Cardiac muscle cell (in vitro differentiated cells and primary cell): ENCODE measurements at places on chromosomes 1 and 21. TPM values are rescaled to one million over a fixed set of nuclear protein-coding genes. Genes with fewer than 3 reads are reported as not detected.

CBR1 gene
- 60.8 and 83.1 TPM in 2 replicates for total RNA-seq

CFHR3 gene
- total RNA-seq: 0.07 and 0.39 TPM in 2 replicates

PLPPR5 gene
- 0.32 and 0.42 TPM in 2 replicates for total RNA-seq

FAM72C gene
- 0.67 and 2.3 TPM in 2 replicates for total RNA-seq

AKNAD1 gene
- not detected in 2 replicates for total RNA-seq

FRRS1 gene
- 5.5 and 5.6 TPM in 2 replicates for total RNA-seq

- H3K36me3 ChIP-seq: no peaks in the 10 kb centered on the region
- H3K4me1 ChIP-seq: peaks cover 9% of the 10 kb centered on the region
- H3K27me3 ChIP-seq: no peaks in the 10 kb centered on the region
- DNase-seq: no peak
- H3K27ac ChIP-seq: no peak overlapping the region
- no peak overlapping the region for H3K4me3 ChIP-seq
Observed at GRCh38 chr1:95067062-95067461, 5.7 kb downstream of the ALG14 start.

DNA sequence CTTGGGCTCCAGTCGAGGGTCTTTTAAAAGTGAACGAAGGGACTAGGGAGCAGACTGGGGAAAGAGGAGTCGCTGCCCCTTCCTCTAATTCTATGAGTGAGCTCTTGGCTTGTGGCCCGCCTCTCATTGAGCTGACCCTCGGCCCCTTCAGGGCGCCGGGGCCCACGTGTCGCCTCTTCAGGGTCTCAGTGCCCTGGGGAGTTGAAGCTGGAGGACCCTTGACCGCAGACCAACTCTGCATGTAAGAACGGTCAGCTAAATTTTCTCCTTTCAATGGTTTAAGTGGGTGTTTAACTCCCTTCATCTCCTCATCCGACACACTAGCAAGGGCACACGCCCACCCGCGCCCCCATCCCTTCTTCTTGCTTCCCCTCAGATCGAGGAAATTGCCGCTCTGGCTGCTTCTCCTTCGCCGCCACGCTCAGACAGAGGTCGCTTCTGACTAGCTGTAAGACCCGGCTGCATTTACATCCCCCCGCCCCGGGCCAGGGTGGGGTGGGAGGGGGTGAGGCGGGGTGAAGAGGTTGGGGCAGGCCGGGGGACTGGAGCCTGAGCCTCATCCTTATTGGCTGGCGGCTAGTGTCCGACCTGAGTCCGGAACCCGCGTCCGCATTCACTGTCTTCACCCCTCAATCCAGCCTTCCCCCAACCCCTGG, 10.9 kb downstream of the NR5A2 start:
- H3K36me3 ChIP-seq: no peaks in the 10 kb centered on the region
- no peak for DNase-seq

GRCh38 chr1:234627009-234627950, 17.3 kb upstream of the IRF2BP2 start:
- no peaks in the 10 kb centered on the region for H3K27me3 ChIP-seq
- H3K27ac ChIP-seq: no peak overlapping the region
- no peak overlapping the region for H3K4me3 ChIP-seq
- no peak for DNase-seq
- peaks cover 11% of the 10 kb centered on the region for H3K4me1 ChIP-seq
- H3K36me3 ChIP-seq: no peaks in the 10 kb centered on the region

- H3K27ac ChIP-seq: no peak overlapping the region
- H3K4me3 ChIP-seq: no peak overlapping the region
- H3K4me1 ChIP-seq: no peaks in the 10 kb centered on the region
- H3K36me3 ChIP-seq: no peaks in the 10 kb centered on the region
Observed at GRCh38 chr1:119353836-119354235, 14.7 kb upstream of the HAO2 start.

DNA sequence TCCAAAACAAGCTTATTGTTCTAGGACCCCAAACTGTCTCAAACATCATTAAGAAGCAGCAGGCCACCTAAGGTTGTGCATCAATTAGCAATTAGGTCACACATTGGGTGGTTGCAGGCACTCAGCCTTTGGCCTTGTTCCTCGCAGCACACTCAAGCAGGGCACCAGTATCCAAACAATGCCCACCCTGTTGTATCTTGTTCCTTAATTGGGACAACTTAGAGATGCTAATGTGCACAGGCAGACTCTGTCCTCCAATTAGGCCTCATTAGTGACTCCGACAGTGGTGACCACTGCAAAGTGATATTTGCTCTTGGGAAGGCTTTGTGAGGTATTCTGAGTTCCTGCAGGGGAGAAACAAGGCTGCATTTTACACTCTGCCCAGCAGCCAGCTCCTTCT, 515.1 kb upstream of the PTBP2 start:
- H3K36me3 ChIP-seq: no peaks in the 10 kb centered on the region
- no peak overlapping the region for H3K27ac ChIP-seq
- no peak for DNase-seq
- H3K27me3 ChIP-seq: no peaks in the 10 kb centered on the region

DNA sequence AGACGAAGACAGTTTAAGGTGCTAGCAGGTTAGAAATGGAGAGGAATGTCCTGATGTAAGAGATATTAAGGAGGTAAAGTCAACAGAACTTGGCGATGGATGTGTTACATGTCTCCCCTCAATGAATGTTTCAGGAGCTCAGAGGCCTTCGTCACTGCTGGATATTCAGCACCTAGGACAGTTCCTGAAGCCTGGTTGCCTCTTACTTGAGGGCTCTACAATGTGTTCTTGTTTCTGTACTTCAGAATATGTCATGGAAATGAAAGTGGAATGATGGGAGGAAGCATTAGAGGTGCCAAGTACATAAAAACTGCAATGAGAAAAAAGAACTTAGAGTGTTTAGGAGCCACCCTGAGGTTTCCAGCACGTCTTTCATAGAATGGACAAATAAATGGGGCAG, 17.7 kb downstream of the TNR start:
- no peaks in the 10 kb centered on the region for H3K4me1 ChIP-seq
- H3K27me3 ChIP-seq: no peaks in the 10 kb centered on the region
- no peak overlapping the region for H3K4me3 ChIP-seq
- peak; percentile 49 for DNase-seq

GRCh38 chr1:153429266-153430165, 13.2 kb downstream of the S100A7A start:
- H3K27me3 ChIP-seq: peaks cover 7% of the 10 kb centered on the region
- H3K36me3 ChIP-seq: no peaks in the 10 kb centered on the region
- DNase-seq: no peak
- no peaks in the 10 kb centered on the region for H3K4me1 ChIP-seq
- H3K4me3 ChIP-seq: no peak overlapping the region
- no peak overlapping the region for H3K27ac ChIP-seq

DNA sequence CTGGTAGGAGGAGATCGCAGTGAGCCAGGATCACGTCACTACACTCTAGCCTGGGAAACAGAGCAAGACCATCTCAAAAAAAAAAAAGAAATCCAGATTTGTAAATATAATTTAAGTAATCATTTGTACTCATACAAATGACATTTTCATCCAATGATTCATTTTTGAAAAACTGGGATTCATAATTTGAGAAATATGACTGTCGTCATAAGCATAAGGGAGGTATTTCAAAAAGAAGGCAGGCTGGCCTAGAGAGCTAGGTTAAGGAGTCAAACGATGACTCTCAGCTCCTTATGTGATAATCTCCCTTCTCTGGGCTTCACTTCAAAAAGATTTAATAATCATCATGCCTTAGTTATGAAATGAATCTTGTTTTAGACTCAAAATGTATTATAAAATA, 2.3 kb downstream of the GART start:
- no peak overlapping the region for H3K27ac ChIP-seq
- H3K27me3 ChIP-seq: no peaks in the 10 kb centered on the region
- H3K4me3 ChIP-seq: no peak overlapping the region
- peaks cover 25% of the 10 kb centered on the region for H3K36me3 ChIP-seq

DNA sequence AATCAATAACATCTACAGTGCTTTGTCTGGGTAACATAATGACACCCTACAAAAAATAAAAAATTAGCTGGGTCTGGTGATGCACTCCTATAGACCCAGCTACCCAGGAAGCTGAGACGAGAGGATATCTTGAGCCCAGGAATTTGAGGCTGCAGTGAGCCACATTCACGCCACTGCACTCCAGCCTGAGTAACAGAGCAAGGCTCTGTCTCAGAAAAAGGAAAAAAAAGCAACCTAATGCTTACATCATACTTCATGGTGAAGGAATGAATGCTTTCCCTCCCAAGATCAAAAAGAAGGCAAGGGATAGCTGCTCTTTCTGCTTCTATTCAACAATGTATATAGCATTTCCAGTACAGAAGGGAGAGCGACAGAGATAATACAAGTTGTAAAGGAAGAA, 24.2 kb upstream of the CTTNBP2NL start:
- H3K27ac ChIP-seq: no peak overlapping the region
- no peaks in the 10 kb centered on the region for H3K4me1 ChIP-seq
- no peaks in the 10 kb centered on the region for H3K36me3 ChIP-seq
- no peak for DNase-seq
- H3K4me3 ChIP-seq: no peak overlapping the region

GRCh38 chr1:47838562-47839432, 158.4 kb downstream of the TRABD2B start:
- no peak overlapping the region for H3K27ac ChIP-seq
- H3K4me3 ChIP-seq: no peak overlapping the region
- H3K36me3 ChIP-seq: no peaks in the 10 kb centered on the region
- H3K4me1 ChIP-seq: peaks cover 5% of the 10 kb centered on the region

GRCh38 chr1:155266553-155266952, 4.4 kb upstream of the SCAMP3 start:
- no peaks in the 10 kb centered on the region for H3K27me3 ChIP-seq
- peak overlapping the region; percentile 9 for H3K27ac ChIP-seq
- peaks cover 66% of the 10 kb centered on the region for H3K36me3 ChIP-seq
- no peak for DNase-seq
- no peak overlapping the region for H3K4me3 ChIP-seq
- no peaks in the 10 kb centered on the region for H3K4me1 ChIP-seq

DNA sequence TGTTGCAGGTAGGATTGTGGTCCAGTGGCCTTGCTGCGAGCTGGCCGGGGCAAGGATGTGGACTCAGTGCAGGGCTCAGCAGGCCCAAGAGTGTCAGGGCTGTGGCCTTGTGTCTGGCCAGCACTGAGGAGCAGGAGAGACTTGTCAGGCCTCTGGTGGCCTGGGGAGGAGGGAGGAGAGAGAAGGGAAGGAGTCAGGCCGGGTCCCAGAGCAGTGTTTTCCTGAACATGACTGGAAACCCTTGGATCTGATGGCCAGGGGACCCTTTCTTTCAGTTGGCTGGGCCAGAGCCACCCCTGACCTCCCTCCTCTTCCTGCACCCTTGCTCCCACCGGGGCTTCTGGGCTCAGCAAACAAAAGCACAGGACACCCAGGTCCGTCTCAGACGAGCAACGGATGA, 5.1 kb downstream of the IBA57 start:
- H3K27ac ChIP-seq: no peak overlapping the region
- no peak overlapping the region for H3K4me3 ChIP-seq
- no peaks in the 10 kb centered on the region for H3K36me3 ChIP-seq
- DNase-seq: no peak
- H3K4me1 ChIP-seq: no peaks in the 10 kb centered on the region

DNA sequence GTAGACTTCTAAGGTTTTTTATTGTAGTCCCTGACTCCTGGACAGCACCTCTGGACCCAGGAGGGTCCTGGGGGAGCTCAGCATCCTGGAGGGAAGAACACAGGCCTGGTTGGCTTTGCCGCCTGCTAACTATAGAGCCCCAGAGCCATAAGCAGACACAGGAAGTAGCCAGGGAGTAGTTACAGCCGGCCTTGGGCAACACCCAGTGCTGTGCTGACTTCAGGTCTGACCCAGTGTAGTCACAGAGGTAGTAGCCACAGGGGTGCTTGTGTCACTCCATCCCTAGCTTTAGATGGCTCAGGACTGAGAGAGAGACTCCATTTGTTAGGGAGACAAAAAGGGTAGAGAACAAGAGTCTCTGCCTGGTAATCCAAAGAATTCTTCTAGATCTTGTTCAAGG, 21.9 kb downstream of the MCOLN2 start:
- H3K4me3 ChIP-seq: no peak overlapping the region
- H3K27me3 ChIP-seq: no peaks in the 10 kb centered on the region
- DNase-seq: no peak
- no peaks in the 10 kb centered on the region for H3K4me1 ChIP-seq
- no peaks in the 10 kb centered on the region for H3K36me3 ChIP-seq

DNA sequence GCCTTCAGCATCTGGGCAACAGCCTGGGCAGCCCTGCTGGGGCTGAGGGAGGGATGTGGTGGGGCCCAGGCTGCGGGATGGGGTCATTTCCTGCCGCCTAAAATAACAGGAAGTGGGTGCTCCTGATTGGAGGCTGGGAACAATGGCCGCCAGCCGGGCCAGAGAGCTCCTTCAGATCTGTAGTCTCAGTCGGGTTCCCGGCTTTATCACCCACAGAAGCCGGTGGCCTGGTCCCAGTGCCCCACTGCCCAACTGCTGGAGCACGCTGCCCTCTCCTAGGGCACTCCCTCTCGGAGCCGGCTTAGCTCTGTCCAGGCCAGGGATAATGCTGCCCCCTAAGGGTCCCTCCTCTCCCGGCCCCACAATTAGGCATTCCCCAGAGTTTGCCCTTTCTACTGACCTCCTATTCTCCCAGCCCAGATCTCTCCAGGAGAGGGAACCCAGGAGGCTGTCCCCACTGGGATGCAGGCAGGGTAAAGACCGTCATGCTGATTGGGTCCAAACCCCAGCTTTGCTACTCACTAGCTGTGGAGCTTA, 5.1 kb downstream of the MAP7D1 start:
- peak overlapping the region; percentile 16 for H3K4me3 ChIP-seq
- DNase-seq: peak; percentile 77
- peaks cover 39% of the 10 kb centered on the region for H3K4me1 ChIP-seq
- H3K36me3 ChIP-seq: no peaks in the 10 kb centered on the region
- H3K27me3 ChIP-seq: no peaks in the 10 kb centered on the region

- H3K36me3 ChIP-seq: peaks cover 11% of the 10 kb centered on the region
- peak within 1 kb of the TSS; percentile 88 for H3K4me3 ChIP-seq
- H3K27me3 ChIP-seq: no peaks in the 10 kb centered on the region
- peaks cover 38% of the 10 kb centered on the region for H3K4me1 ChIP-seq
Observed at GRCh38 chr1:67685067-67685557, at the start of gene GADD45A. TSS of gene GADD45A (plus strand) at chr1:67685201. CDS start at chr1:67685495, 294 bp downstream.
